Foreskin fibroblast (primary cell): ENCODE measurements at places on chromosomes 11 and 22.

GRCh38 chr11:57798905-57799559, 37.4 kb downstream of the CTNND1 start:
- DNase-seq: peak; percentile 94

- DNase-seq: no peak
Observed at GRCh38 chr11:97254790-97255189, 865.0 kb downstream of the JRKL start.

- DNase-seq: no peak
Observed at GRCh38 chr11:69540118-69541000, 58.9 kb downstream of the LINC01488 start.

DNA sequence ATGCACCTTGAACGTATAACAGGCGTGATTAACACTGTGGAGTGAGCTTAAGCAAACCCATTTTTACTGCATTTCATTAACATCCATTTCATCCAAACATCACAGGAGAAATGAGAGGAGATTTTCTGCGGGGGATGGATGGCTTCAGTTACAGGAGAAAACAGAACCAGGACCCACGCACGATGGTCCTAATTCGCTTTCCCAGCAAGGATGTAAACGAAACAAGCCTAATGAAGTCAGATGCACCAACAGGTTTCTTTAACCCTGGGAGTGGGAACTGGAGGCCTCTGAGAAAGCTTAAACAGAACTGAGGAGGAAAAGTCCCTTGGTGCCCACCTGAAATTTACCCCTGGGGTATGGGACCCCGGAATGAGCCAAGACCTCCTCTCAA, 2.7 kb downstream of the CADM1 start:
- DNase-seq: no peak

GRCh38 chr11:126214841-126215240, 3.3 kb downstream of the FAM118B start:
- no peak for DNase-seq

DNA sequence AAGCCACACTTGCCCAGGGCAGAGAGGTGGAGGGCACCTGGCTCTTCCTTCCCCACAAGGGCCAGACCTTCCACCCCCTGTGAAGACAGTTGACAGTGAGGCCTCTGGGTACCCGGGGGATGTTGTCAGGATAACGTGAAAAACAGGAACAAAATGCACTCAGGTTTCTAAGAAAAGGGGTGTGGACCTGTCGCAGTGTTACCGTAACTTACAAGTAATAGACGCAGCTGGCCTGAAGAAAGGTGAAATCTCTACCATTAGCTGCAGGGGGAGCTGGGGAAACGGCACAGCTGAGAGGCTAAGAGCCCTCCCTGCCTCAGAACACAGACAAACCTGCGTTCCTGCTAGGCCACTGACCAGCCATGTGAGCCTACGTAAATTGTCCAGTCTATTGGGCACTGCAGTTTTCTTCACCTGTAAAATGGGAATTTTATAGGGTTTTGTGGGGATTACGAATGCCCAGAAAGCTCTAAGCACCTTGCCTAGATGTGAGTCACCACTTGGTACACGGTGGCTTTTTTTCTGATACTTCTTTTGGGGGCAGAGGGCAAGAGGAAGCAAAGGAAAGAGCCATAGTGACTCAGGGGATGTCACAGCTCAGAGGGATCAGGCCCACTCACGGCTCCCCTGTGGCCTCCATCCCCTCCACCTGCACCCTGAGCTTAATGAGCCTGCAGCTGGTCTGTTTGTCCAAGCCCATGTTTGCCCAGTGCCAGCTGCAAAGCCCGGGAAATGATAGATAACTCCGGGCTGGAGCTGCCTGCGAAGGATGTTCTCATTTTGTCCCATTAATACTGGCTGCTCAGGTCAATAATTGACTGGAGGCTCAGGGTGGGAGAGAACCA, 18.4 kb upstream of the CABP7 start:
- DNase-seq: no peak

DNA sequence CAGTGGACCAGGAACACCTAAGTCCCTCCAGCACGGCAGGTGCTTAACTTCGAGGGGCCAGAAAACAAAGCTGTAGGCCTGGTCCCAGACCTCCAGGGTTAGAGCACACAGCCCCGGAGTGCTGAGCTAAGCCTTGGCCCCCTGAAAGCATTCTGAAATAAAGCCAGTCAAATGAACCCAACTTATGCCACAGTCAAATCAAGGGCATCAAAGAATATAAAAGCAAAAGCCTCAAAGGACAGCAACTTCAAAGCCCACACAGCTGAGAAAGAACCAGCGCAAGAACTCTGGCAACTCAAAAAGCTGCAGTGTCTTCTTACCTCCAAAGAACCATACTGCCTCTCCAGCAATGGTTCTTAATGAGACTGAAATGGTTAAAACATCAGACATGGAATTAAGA, 39.1 kb downstream of the TMEM123 start:
- DNase-seq: no peak

DNA sequence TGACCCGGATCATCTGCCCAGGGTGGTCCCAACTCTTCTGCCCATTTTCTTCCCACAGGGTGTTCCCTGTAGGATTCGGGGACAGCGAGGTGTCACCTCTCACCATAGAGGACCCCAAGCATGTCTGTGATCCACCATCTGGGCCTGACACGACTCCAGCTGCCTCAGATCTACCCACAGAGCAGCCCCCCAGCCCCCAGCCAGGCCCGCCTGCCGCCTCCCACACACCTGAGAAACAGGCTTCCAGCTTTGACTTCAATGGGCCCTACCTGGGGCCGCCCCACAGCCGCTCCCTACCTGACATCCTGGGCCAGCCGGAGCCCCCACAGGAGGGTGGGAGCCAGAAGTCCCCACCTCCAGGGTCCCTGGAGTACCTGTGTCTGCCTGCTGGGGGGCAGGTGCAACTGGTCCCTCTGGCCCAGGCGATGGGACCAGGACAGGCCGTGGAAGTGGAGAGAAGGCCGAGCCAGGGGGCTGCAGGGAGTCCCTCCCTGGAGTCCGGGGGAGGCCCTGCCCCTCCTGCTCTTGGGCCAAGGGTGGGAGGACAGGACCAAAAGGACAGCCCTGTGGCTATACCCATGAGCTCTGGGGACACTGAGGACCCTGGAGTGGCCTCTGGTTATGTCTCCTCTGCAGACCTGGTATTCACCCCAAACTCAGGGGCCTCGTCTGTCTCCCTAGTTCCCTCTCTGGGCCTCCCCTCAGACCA, 24.0 kb downstream of the CSF2RB start:
- DNase-seq: no peak

DNA sequence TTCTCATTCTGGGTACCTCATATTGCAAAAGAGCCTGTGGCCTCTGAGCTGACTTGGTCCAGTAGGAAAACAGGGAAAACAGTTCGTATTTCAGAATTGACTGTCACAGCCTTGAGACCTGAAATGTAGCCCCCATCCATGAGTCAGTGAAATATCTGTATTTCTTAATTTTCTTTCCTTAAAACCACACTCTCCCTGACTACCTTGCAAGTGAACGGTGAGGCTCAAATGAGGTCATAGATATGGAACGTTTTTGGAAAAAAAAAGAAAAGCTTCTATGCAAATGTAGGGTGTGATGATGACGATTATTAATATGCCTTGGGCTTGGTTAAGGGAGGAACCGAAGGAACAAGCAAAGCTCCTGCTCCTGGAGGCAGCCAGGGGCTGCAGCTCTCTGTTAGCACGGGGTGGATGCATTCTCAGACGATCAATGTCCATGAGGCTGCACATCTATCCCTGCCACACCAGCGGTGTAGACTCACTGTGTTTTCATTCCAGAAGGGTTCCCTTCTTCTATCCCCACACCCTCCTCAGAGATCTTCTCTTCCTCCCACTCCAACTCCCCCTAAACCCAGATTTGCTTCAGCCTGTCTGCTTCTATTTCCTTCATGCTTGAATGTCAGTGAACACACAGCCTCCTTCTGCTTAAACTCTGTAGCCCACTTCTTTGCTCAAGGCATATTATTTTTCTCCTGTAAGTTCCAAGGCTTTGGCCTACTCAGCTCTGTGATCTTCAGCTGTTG, 29.2 kb upstream of the SCN3B start:
- no peak for DNase-seq

DNA sequence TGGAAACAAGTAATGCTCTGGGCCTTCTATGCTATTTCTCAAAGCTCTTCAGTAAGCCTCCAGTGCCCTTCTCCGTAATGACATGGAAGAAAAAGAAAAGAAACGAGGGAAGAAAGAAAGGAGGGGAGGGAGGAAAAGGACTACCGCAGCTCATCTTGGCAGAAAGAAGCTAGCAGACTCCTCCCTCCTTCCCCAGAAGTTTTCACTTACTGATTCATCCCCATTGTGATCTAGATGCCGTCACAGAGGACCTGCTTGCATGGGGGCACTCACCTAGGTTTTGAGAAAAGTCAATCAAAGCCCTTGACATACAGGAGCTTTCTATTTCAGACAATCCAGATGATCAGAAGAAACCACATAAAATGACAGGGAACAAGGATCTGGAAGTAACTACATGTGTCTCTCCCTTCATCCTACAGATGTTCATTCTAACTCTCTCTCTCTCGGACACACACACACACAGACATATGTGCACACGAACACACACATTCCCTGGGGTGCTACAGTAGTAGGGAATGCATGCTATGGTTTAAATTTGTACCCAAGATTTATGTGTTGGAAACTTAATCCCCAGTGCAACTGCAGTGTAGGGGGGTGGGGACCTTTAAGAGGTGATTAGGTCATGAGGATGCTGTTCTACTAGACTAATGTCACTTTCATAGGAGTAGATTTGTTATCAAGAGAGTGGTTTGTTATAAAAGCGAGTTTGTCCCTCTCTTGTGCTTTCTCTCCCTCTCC, 37.6 kb upstream of the RCN1 start:
- DNase-seq: peak; percentile 59
